Skin of body (tissue), 3 donors: ENCODE measurements at places on chromosomes 2 and 18.

DNA sequence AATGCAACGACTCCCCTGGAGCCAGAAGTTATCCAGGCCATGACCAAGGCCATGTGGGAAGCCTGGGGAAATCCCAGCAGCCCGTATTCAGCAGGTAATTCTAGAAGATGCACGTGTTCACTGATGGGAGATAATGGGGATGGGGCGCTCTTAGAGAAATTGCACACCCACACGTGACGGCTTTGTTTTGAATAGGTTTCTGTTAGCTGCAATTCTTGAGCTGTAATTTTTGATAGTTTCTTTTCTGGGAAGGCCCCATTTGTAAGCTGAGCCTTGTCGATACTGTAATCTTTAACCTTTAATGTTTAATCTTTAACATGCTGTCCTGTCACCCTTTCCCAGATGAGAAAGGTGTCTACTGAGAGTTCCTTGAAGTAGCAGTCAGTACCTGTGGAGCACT, 3.6 kb downstream of the SCLY start:
- no peak for DNase-seq

GRCh38 chr2:168700615-168701245, 101.7 kb upstream of the NOSTRIN start:
- DNase-seq, result no peak

DNA sequence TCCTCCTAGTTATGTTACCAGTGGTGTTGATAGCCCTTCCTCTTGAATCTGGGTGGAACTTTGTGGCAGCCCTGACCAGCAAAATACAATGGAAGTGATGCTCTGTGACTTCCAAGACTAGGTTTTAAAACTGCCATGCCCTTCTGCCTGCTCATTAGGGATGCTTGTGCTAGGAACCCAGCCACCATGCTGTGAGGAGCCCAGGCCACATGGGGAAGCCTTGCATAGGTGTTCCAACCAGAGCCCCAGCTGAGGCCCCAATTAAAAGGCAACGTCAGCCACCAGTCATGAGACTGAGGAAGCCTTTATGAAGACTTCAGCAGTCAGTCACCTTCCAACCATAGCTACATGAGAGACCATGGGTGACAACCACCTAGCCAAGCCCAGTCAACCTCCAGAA, 14.0 kb upstream of the MAPRE2 start:
- DNase-seq, result no peak

DNA sequence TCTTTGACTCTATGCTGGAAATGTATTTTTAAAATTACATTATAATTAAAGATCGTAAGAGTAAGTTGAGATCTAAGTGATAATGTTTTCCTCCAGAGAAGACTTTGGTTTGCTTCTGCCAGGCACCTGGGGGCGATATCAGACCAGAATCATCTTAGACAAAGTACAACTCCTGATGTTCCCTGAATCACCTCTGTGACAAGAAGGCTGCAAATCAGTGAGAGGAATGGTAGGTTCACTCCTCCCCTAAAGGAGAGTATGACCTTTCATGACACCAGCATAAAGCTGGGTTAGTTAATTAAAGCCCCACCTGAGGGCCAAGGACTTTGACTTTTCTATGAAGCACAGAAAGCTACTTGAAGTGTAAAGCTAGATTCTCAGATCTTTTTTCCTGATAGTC, 114.4 kb upstream of the DTNA start:
- no peak for DNase-seq

- DNase-seq, result peak; percentile 71
These were observed 456.5 kb upstream of the ZNF804A start for GRCh38 chr2:184141866-184142265.

DNA sequence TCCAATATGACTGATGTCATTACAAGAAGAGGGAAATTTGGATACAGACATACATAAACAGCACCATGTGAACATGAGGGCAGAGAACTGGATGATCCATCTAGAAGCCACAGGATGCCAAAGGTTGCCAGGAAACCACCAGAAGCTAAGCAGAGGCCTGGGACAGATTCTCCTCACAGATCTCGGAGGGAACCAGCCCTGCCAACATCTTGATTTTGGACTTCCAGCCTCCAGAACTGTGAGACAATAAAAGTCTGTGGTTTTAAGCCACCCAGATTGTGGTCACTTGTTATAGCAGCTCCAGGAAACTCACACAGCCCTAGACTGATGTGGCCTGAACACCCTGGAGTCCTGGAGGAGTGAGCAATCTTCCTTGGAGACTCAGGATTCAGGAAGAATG, 351.6 kb downstream of the EIPR1 start:
- no peak for DNase-seq

DNA sequence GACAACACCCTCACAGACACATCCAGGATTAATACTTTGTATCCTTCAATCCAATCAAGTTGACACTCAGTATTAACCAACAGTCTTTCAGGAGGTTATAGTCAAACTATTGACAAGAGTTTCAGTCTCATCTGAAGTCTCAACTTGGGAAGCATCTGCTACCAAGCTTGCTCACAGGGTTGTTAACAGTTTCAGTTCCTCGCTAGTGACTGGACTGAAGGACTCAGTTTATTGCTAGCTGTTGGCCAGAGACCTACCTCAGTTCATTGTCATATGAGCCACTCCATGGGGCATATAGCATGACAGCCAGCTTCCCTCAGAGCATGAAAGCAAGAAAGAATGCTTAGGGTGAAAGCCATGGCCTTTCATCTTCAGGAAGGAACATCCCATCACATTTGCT, 228.6 kb downstream of the EPHA4 start:
- no peak for DNase-seq

DNA sequence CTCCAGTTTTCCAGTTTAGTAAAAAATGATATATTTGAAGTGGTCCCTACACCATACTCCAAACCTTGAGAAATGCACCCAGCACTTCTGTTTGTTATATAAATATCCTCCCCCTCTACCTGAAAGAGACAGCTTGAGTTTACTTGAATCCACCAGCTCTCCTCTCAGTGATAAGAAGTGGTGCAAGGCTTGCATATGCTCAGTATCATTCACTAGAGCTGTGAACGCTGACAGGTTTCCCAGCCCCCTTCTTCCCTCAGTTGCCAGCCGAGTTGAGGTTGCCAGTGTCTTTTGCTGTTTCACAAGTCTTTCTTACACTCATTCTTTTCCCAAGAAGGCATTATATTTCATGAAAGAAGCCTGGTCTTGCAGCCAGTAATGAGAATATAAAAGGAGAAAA, 880.0 kb downstream of the LRRTM4 start:
- no peak for DNase-seq

DNA sequence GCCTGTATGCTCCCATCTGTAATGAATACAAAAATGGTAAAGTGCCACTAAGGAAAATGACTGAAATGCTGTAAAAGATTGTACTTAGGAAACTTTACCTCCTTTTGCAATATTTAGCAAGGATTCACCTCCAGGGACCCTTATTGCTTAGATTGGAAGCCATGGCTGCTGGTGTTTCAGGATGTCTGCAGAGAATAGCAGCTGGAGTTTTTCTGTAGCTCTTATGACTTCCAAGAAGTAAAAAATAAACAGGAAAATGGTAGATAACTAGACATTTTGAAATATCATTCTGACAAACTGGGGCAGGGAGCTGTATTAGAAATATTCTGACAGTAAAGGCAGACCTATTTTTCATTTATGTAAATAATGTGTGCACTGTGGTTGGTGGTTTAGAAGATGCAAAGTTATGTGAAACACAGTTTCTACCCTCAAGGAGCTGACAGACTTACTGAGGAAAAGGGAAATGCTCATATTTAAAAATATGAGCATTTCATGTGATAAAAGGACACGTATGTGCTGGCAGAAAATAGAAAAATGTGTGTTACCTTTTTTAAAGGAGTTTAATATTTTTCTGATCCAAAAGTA, 224.9 kb upstream of the BOD1L2 start:
- DNase-seq, result no peak

DNA sequence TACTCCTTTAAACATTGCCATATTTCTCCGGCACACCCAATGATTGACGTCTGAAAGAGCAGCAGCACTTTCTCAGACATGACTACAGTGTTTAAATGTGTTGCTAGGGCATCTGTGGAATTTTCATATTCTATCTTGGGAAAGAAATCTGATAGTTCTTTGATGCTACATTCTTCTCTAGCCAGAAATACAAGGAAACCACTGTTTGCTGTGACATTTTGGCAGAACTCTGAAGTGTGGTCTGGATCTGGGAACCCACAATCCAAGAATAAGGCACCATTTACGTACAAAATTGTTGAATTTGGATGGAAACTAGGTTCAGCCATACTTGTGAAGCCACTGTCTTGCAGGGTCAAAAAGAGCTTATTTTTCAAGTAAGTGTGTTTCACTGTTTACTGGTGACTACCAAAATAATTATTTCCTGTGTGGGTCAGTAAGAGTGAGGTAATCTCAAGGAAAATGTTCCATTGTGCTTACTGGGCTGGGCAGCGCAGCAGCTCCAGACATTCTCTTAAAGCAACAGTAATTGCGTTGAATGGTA, 21.3 kb upstream of the CD28 start:
- DNase-seq, result peak; percentile 72

GRCh38 chr2:15096873-15097272, 464.3 kb downstream of the NBAS start:
- no peak for DNase-seq

DNA sequence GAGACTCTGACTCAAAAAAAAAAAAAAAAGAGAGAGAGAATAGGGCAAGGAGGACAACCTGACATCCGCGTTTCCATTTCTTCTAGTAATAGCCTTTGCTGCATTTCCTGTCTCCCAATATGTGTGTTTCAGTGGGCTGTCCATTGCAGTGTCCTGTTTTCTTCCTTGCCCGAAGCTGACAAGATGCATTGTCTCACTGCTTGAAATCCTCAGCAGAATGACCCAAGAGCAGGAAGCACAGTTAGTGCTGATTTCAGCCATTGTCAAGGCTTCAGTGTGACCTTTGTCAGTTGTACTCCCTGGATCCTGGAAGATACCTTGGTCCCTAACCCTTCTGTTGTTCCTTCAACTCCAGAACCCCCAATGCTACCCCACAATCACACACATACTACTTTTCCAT, 71.2 kb downstream of the SLC16A14 start:
- DNase-seq, result no peak

DNA sequence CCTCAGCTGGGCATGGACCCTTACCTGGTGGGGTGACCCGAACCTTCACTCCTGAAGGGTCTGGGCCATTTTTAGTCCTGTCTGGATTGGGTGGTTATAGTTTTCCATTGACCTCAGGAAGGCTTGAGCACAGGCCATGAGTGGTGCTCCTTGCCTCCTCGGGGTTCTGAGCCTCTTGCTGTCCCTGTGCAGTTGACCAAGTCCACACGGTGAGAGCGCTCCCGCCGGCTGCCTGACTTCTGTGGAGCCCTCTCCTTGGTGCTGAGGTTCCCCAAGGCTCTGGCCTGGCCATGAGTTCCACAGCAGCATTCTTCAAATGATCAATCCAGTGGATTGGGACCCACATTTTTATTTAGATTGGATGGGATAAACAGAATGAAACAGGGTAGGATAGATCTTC, 159.5 kb downstream of the SEPTIN10 start:
- DNase-seq, result no peak

GRCh38 chr2:160977376-160977775, 182.9 kb upstream of the TANK start:
- DNase-seq, result no peak

DNA sequence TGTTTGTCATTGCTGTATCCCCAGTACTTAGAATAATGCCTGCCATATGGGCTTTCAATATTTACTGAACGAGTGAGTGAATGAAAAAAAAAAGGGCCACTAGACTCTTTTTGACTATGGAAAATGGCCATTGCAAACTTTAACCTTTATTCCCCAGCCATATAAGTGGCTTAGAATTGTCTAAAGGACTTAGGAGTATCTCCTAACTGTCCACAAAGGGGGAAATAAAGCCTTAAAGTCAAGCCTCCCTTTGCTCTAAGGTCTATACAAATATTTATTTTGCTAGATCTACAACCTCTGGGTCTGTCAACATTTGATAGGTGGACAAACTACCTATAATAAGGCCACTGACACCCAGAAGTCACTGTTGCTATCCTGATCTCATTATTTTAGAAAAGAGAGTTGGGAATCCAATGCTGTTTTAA, 25.7 kb downstream of the UPP2 start:
- DNase-seq, result no peak

DNA sequence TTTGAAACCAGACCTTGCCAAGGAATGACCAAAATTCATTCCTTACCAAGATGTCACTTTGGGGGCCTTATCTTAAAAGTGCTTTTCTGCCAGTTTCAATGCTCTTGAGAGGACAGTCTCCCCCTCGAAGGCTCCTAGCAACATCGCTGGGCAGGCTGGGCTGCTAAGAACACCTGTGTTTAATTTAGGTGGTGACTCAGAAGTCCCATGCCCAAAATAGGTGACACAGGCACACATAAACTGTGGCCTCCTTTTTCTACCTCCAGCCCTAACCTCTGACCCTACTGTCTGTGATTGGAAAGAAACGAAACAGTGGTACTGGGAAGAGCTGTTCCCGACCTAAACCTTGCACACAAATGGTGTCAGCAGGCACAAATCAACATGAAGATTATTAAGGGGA, 28.7 kb upstream of the ROCK2 start:
- DNase-seq, result no peak
